ENCODE measurements at places on chromosomes 7 and 10. TPM values are rescaled to one million over a fixed set of nuclear protein-coding genes. Genes with fewer than 3 reads are reported as not detected.
A peak's percentile ranks its signal among the peaks of the same experiment; 100 is the strongest.

- DNase-seq = no peak
Observed at GRCh38 chr10:18500576-18500975, 150.8 kb downstream of the NSUN6 start.

DNA sequence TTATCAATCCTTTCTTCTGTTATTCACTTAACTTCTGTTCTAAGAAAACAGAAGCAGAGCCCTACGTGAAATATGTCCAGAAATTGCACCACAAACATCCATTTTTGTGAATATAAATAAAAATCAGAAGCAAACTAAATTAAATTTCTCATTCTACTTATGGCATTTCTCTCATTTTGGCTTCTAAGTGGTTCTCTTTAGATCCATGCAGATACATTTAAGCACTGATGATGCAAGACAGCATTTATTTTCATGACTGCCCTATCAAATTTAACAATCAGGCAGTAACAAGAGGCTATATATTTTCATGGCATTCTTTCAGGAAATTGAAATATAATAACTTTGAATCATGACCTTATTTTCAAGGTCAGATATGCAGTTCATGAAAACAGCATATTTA is 1049.6 kb downstream of the GRM8 start:
- DNase-seq = no peak

DNA sequence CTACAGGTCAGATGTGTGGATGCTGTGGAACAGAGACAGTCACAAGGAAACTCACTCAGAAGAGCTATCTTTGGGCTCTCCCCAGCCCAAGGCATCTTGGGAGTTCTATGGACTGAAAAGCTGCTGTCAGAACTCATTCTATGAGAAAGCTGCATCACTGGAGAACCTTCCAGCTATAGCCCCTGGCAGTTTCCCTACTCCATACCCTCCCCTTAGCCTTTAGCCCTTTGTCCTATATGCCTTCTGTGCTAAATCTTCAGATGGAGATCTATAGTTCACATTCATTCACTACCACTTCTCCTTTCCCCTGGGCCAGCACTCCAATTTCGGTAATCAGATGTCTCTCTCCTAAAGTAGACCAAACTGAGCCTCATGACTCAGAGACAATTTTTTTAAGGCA is 6.9 kb downstream of the WNT8B start:
- DNase-seq = no peak

DNA sequence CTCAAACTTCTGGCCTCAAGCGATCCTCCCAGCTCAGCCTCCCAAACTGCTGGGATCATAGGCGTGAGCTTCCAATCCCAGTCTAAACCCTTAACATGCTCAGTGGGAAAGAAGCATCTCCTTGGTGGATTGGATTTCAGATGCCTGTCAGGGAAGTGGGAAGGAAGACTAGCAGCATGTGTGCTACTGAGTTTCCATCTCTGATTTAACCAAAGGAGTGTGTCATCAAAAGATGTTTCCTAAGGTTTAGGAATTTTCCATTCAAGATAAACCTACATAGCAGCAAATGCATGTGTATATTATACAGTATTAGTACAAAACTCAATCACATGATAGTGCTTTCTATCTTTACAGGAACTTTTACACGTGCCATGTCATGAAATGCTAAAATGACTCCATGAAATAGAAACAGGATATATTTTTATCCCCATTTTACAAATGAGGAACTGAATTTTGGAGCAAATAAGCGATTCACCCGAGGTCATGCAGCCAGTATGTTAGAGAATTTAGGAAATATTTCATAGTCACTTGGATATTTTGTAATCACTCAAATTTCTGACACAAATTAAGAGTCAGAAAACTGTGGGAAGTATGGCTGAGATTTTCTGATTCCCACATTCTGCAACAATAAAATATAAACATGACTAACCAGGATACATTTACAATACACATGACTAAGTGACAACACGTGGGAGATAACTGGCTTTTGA is 11.4 kb upstream of the TMEM26 start:
- DNase-seq = no peak

Gene TFEC
- total RNA-seq = 0.49 TPM

DNA sequence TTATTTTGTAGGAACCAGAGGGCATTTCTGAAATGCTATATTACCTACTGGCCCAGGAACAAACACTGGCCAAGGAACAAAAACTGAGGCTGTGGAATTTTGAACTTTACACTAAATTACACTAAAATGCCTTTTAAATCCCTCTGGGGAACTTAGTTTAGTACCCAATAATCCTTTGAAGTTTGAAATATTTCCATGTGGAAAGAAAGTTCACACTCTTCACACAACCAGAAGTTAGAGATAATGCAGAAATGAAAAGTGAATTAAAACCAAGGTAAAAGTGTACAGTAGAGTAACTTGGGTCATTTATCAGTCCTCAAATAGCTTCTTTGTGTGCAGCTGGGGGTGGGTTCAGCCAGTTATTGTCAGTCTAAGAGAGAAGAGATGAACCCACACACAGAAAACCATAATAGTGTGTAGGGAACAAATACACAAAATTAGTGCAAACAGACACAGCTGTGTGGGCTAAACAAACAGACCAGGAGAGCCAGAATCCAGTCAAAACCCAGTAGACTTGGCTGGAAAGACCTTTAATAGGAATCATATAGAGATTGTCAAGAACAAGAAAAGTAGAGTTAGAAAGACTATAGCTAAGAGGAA is 46.5 kb upstream of the DGKI start:
- DNase-seq = no peak

DNA sequence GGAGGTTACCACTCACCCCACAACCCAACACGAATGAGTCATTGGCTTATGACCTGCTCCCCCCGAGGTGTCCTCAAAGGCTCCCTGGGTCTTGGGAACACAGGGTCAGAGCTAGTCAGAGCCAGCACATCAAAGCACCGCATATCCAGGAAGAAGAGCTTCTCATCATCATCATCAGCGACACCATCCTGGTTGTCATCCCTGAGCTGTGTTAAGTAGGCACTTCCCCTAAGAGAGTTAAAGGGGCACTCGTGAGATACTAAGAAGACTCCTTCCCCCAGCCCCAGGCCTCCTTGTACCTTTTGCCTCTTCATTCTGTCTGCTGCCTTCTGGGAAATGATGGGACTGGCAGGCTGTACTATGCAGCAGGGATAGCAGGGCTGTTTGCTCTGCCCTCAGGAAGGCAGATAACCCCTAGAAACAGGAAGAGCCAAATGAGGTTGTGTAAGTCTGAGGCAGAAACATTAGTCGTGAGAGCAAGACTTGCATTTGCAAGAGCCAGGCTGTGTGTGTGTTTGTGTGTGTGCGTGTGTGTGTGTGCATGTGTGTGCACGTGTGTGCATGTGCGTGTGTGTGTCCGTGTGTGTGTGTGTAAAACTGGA is 11.1 kb upstream of the CPA1 start:
- no peak for DNase-seq

DNA sequence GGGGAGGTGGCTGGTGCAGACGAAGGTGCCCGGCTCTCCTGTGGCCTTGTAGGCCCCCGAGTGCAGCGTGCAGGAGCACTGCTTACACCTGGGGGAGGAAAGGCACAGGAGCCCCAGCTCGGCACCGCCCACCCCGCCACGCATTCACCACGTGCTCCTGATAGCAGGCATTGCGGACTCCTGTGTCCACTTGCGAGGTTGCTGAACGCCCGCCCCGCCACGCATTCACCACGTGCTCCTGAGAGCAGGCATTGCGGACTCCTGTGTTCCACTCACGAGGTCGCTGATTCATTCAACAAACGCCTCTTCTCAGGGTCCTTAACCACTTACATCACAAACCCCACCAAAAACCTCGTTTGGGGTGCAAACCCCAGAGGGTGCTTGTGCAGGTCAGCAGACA is 13.9 kb downstream of the MICALL2 start:
- no peak for DNase-seq

GRCh38 chr10:9807846-9808245 is 1209.8 kb upstream of the CELF2 start:
- DNase-seq = no peak

DNA sequence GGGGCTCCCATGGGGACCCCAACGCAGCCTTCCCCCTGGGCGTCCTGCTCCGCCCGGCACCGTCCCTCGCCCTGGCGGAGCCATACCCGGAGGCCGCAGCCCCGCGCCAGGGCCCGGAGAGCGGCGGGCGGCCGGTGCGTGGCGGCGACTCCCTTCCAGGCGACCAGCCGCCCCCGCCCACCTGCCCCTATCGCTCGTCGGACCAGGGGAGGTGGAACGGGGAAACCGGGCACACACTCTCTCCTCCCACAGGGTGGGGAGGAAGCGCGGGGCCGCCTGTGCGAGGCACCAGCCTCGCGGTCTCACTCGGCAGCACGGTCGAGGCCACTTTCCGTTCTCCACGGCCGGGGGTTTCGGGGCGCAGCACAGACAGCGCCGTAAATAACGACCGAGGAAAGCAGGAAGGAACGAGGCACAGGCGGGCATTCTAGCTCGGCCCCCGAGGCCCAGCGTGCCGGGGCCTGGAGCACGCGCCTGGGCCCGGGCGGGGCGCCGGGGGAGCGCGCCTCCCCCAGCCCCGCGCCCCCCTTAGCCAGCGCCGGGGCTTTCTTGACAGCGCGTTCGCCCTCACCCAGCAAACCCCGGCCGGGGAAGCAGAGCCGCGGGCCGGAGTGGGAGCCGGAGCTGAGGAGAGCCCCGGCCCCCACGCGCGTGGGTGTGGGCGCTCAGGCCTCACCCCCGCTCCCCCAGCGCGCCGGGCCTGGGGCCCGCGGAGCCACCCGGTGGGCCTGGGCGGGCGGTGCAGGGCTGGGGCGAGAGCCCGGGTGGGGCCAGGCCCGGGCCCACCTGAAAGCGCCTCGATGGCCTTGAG is 936 bp downstream of the IGF2BP3 start:
- peak; percentile 62 for DNase-seq

All from mesothelial cell of epicardium (in vitro differentiated cells).